Endothelial cell of umbilical vein (primary cell): ENCODE measurements at places on chromosomes 2 and 18. TPM values are rescaled to one million over a fixed set of nuclear protein-coding genes. Genes with fewer than 3 reads are reported as not detected.

GRCh38 chr18:40060562-40060961 lies 1894.5 kb upstream of the PIK3C3 start:
- H3K4me1 ChIP-seq: no peaks in the 10 kb centered on the region
- H3K4me3 ChIP-seq: no peak overlapping the region
- H3K27ac ChIP-seq: no peak overlapping the region
- no peaks in the 10 kb centered on the region for H3K36me3 ChIP-seq

DNA sequence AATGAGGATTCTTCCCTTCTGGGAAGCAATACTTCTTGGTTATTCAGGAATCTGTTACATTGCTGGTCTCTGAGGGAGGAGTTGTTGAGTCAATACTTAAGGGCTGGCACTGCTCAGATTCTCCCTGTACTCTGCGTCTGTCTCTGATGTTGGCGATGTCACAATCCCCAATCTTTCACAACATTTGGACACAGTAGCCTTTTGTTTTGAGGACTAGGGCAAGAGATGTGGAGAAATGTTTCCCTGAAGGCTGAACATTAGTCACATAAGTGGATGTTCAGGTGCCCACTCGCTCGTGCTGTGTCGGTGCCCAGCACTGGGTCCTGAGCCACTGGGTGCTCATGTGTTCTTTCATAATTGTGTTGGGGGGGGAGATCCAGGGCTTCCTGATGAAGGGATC lies 55.0 kb downstream of the MAPK4 start:
- H3K4me1 ChIP-seq: no peaks in the 10 kb centered on the region
- no peak for DNase-seq
- H3K27ac ChIP-seq: no peak overlapping the region
- H3K27me3 ChIP-seq: no peaks in the 10 kb centered on the region

DNA sequence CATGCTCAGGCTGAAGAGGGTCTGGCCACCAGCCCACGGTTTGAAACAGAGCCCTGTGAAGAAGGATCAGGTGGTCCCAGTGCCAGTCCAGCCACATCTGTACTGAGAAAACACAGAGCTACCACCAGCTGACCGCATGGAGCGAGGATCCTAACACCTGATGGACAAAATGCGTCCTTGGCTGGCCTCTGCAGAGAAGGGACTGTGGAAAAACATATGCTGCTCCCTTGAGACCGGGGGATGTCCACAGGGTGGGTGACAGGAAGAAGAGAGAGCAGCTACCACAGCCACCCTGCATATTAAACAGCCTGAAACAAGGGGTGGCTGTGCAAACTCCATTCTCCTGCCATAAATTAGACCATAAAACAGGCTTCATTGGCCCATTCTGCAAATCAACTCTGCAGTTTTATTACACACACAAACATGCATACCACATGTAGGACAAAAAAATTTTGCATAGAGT lies 137.2 kb downstream of the BCL2 start:
- DNase-seq: no peak
- no peaks in the 10 kb centered on the region for H3K36me3 ChIP-seq
- no peak overlapping the region for H3K27ac ChIP-seq

DNA sequence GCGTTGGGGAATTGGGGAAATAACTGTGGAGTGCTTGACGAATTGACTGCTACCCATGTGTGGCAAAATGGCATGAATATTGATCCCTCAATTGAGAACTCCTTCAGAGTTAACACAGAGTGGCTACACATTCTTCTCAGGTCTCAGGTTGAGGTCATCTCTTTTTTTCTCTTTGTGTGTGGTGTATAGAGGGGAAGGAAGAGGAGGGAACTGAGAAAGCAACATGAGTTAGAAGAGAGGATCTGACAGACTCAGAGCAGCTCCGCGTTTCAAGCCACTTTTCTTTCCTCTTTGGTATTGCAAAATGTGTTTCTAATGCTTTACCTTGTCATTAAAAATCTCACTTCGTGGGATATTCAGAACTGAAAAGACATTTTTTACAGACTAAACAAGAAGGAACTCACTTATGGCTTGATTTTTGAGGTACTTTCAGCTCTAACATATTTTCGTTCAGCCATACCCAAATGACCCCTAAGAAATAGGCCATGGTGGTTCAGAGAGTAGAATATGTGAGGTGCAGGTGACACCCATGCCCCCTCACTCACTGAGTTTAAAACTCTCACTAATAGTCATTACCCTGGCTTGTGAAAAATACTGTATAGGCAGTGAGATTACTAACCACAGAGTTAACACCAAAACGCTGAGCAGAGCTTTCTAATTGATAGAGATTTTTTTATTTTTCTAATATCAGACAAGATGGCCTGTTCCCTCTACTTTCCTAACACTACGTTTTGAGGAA lies 22.5 kb downstream of the STAT4 start:
- no peaks in the 10 kb centered on the region for H3K36me3 ChIP-seq
- H3K27ac ChIP-seq: no peak overlapping the region
- no peak overlapping the region for H3K4me3 ChIP-seq
- H3K27me3 ChIP-seq: no peaks in the 10 kb centered on the region
- H3K4me1 ChIP-seq: no peaks in the 10 kb centered on the region

- peaks cover 2% of the 10 kb centered on the region for H3K4me1 ChIP-seq
- H3K27ac ChIP-seq: no peak overlapping the region
- H3K4me3 ChIP-seq: no peak overlapping the region
- H3K27me3 ChIP-seq: no peaks in the 10 kb centered on the region
These were observed 6.7 kb upstream of the QPCT start for GRCh38 chr2:37337620-37338280.

- H3K36me3 ChIP-seq: no peaks in the 10 kb centered on the region
- H3K4me1 ChIP-seq: no peaks in the 10 kb centered on the region
- H3K27me3 ChIP-seq: no peaks in the 10 kb centered on the region
- no peak for DNase-seq
These were observed 70.8 kb downstream of the RRM2 start for GRCh38 chr2:10193276-10193795.

GRCh38 chr2:134052173-134052572 lies 201.7 kb upstream of the MGAT5 start:
- no peaks in the 10 kb centered on the region for H3K27me3 ChIP-seq
- DNase-seq: no peak
- no peaks in the 10 kb centered on the region for H3K4me1 ChIP-seq
- H3K27ac ChIP-seq: no peak overlapping the region

- no peak overlapping the region for H3K4me3 ChIP-seq
- DNase-seq: no peak
- H3K27me3 ChIP-seq: no peaks in the 10 kb centered on the region
- H3K4me1 ChIP-seq: no peaks in the 10 kb centered on the region
- H3K36me3 ChIP-seq: no peaks in the 10 kb centered on the region
These were observed 24.3 kb downstream of the STAT4 start for GRCh38 chr2:191126386-191127085.

DNA sequence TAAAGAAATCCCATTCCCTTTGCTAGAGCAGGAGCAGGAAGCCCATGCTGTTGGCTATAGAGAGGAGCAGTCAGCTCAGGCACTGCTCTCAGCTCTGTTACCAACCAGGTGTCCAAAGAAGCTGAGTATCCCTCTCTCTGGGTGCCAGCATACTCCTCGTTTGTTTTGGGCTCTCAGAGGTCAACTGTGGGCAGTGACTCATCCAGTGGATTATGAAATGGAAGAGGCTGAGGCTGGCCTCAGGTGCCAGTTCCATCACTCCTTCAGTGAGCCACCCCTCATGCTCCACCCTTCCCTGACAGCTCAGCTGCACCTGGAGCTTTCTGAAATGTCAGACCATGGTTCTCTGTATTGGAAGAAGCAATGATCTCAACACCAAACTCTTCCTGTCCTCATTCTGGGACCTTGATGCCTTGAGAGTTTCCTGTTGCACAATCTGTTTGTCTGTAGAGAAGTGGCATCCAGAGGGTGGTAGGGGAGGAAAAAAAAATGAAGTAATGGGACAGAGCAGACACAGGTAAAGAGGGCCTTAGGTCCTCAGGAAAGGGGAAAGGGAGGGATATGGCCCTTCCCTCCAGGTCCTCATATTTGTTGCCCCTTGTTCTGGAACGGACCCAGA lies 31.2 kb upstream of the EN1 start:
- no peaks in the 10 kb centered on the region for H3K4me1 ChIP-seq
- no peaks in the 10 kb centered on the region for H3K36me3 ChIP-seq
- H3K27me3 ChIP-seq: no peaks in the 10 kb centered on the region
- DNase-seq: no peak
- H3K4me3 ChIP-seq: no peak overlapping the region

PPP4R1 gene
- polyA plus RNA-seq: 121 and 138 TPM in 2 replicates

GRCh38 chr2:61436092-61436491 lies 34.8 kb downstream of the USP34 start:
- no peak for DNase-seq
- H3K36me3 ChIP-seq: no peaks in the 10 kb centered on the region
- no peak overlapping the region for H3K4me3 ChIP-seq
- H3K27ac ChIP-seq: no peak overlapping the region
- H3K4me1 ChIP-seq: no peaks in the 10 kb centered on the region
- no peaks in the 10 kb centered on the region for H3K27me3 ChIP-seq

DNA sequence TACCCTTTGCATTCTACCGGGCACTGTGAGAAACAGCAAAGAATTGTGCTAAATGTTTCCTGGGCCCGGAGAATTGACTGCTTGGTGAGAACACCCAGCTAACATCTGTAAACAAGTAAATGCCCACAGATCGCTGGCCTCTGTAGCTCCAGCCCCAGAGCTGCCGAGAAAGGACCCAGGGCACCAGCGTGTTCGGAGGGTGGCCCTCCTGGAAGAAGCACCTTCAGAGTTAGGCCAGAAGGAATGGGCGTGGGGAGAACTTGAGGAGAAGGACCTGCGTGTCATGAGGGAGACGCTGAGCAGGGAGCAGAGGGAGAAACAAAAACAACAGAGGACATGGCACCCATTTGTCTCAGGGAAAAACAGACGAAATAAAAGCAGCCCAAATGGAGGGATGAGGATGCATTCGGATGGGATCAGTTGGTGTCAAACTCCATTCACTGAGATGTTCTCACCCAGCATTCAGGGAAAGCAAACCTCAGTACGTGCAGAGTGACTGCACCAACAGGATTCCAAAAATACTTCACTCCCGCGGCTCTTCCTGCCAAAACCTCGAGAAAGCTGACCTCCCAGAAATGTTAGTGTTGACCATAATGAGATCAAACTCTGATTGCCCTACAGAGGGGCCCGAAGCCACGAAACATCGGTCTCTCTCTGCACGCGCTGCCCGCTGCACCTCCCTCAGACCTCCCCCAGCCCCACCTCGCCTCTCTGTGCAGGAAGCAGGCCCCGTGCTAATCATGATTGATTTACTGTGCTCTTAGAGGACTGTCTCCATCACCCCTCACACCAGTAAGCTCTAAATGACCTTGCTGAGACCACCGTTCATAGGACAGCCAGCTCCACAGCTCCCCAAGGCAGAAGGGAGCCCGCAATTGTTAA lies 376.3 kb upstream of the SALL3 start:
- no peak overlapping the region for H3K4me3 ChIP-seq
- no peaks in the 10 kb centered on the region for H3K4me1 ChIP-seq
- no peak for DNase-seq
- H3K27ac ChIP-seq: no peak overlapping the region
- no peaks in the 10 kb centered on the region for H3K27me3 ChIP-seq
- H3K36me3 ChIP-seq: no peaks in the 10 kb centered on the region

SGPP2 gene
- polyA plus RNA-seq: not detected in 2 replicates

L3MBTL4 gene
- not detected in 2 replicates for polyA plus RNA-seq

STARD6 gene
- polyA plus RNA-seq: not detected in 2 replicates

- H3K27me3 ChIP-seq: no peaks in the 10 kb centered on the region
- no peaks in the 10 kb centered on the region for H3K4me1 ChIP-seq
- H3K36me3 ChIP-seq: no peaks in the 10 kb centered on the region
- H3K4me3 ChIP-seq: no peak overlapping the region
- DNase-seq: no peak
- no peak overlapping the region for H3K27ac ChIP-seq
These were observed 279.5 kb upstream of the PARD3B start for GRCh38 chr2:204265681-204266181.

DNA sequence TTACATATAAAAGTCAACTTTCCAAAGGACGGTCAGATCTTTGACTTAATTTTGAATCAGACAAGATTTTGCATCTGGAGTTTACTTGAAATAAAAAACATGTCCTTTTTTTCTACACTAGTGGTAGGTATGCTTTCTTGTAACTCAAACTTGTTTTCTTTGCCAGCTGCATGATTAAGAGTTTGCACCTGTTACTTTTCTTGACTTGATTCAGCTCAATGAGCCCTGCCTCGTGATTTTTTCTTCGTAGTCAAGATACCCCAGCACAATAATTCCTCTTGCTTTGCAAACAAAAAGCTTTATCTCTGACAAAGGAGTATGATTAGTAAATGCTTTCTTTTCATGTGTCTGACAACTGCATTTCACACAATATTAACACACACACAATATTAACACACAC lies 82.3 kb downstream of the FBXO15 start:
- no peaks in the 10 kb centered on the region for H3K27me3 ChIP-seq
- no peak overlapping the region for H3K4me3 ChIP-seq
- H3K27ac ChIP-seq: no peak overlapping the region

DNA sequence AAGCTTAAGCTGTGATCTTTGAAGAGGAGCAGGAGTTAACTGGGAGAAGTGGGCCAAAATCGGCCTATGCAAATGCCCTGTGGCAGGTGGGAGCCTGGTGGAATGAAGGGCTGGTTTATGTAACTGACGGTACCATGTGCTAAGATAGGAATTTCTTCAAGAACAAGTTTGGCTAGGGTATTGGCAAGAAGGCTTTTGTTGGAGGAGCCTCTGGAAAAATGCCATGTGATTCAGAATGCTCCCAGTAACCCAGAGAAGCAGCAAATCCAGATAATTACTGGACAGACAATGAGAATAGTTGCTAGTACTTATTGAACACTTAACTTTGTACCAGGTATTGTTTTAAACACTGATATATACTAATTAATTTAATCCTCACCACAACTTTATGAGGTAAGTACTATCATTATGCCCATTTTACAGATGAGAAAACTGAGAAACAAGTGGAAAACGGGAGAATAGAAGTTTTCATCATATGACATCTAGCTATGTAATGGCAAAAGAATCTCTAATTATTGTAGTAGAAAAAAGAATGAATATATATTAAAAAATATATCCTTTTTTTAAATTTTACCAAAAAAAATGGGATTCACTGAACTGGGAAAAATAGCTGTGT lies 9.1 kb upstream of the FAM124B start:
- no peaks in the 10 kb centered on the region for H3K27me3 ChIP-seq
- H3K27ac ChIP-seq: no peak overlapping the region
- no peak overlapping the region for H3K4me3 ChIP-seq
- H3K4me1 ChIP-seq: peaks cover 23% of the 10 kb centered on the region
- DNase-seq: no peak

- H3K27me3 ChIP-seq: peaks cover 97% of the 10 kb centered on the region
- no peak overlapping the region for H3K4me3 ChIP-seq
- H3K36me3 ChIP-seq: no peaks in the 10 kb centered on the region
- no peak overlapping the region for H3K27ac ChIP-seq
These were observed 1.7 kb downstream of the SIX3 start for GRCh38 chr2:44943031-44943692.

SERPINE2 gene
- polyA plus RNA-seq: 2.5 and 4.0 TPM in 2 replicates
